Occipital lobe (tissue), 3 donors: ENCODE measurements at places on chromosomes 2 and 18. TPM values are rescaled to one million over a fixed set of nuclear protein-coding genes. Genes with fewer than 3 reads are reported as not detected.

GRCh38 chr2:62197011-62197924, 1.4 kb downstream of the B3GNT2 start:
- DNase-seq: no peak

Gene CABYR
- total RNA-seq: 34.6 TPM

DNA sequence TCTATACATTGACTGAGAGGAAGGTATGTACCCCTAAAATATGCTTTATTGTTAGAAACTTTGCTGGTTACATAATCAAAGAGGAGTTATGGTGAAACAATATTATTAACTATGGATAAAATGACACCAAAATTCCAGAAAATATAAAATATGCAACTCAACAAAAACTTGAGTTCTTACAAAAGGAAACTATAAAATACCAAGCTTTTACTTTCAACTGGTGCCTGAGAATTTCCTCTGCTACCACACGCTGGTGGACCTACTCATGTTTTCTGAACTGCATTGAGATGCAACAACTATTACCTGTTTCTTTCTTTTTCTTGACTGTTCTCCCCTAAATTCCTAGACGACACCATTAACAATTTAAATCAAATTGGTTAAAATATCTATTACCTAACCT, 8.2 kb upstream of the NFE2L2 start:
- no peak for DNase-seq

Gene SPATA3
- total RNA-seq: not detected

Gene SEMA4C
- 54.9 TPM for total RNA-seq
